Activated CD4-positive, alpha-beta T cell treated with anti-CD3 and anti-CD28 coated beads for 4 hours (primary cell): ENCODE measurements at places on chromosomes 3 and 15.

- no peak for DNase-seq
These were observed 6.7 kb downstream of the ARGFX start for GRCh38 chr3:121574449-121574848.

DNA sequence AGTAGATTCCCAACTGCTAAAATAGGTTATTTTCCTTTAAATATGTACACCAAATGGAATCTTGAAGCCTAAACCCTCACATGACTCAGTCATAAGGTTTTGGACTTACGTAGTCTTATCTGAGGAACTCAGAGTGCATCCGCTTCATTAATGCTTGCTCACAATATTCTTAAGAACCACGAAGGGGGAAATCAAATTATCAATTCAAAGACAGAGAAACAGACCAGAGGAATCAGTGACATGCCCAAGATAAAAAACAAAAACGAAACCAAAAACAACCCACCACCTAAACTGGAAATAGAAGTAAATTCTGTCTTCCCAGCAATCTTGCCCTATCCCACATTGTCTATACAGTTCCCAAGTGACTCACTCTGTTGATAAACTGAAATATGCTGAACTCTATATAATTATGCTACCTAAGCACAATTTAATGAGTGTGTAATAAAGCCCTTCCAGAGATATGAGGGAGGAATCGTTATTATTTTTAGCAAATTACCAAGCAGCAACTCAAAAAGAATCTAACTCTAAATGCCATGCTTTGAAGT, 135.4 kb upstream of the CBLB start:
- no peak for DNase-seq

GRCh38 chr15:49110158-49110944, 45.0 kb downstream of the COPS2 start:
- no peak for DNase-seq

GRCh38 chr15:25773248-25773647, 89.9 kb downstream of the ATP10A start:
- DNase-seq = no peak

DNA sequence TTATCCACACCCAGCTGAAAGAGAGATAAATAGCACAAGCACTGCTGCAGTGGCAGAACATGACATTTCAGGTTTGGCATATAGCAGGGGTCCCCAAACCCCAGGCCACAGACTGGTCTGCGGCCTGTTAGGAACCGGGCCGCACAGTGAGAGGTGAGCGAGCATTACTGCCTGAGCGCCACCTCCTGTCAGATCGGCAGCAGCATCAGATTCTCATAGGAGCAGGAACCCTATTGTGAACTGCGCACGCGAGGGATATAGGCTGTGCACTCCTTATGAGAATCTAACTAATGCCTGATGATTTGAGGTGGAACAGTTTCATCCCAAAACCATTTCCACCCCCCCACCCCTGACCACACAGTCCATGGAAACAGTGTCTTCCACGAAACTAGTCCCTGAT, 54.6 kb downstream of the CCR4 start:
- no peak for DNase-seq

DNA sequence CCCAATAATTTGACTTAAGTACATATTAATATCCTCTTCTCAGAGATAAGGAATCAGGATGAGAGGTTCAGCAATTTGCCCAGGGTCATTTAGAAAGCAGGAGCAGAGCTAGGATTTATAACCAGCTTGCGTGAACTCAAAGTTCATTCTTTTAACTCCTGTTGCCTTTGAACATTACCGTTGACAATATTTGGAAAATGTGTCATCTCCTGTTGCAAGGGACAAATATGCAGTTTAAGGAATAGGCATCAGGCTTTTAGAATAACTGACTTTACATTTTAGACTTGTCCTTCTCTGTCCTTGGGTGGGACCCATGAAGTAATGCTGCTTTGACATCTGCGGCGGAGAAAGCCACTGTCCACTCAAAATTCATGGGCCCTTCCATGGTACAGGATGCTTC, 252.2 kb upstream of the RGMA start:
- no peak for DNase-seq

GRCh38 chr15:80582816-80583423, 112.2 kb upstream of the ABHD17C start:
- no peak for DNase-seq

GRCh38 chr15:81516461-81516860, 142.4 kb upstream of the TMC3 start:
- DNase-seq = no peak

GRCh38 chr3:8290611-8291010, 211.0 kb upstream of the LMCD1 start:
- DNase-seq = no peak
